ENCODE measurements at places on chromosomes 5 and 9.

DNA sequence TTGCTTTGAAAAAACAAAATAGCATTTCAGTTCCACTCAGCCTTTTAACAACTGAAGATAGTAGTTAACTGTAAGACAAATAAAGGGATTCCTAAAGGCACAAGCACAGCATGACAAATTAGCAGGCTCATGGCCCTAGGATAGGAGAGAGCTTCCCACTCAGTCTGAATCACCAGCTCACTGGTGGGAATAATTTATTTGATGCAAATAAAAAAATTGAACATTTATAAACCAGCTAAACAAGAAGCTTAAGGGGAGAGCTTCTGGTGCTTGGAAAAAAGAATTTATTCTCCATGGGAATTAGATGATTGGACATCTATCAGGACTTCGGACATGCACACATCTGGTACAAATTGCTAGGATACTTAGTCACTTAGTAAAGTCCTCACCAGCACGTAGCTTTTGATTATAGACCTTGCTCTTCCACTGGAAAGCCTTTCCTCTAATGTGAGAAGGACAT, 294.1 kb upstream of the TNC start:
- no peak for DNase-seq

DNA sequence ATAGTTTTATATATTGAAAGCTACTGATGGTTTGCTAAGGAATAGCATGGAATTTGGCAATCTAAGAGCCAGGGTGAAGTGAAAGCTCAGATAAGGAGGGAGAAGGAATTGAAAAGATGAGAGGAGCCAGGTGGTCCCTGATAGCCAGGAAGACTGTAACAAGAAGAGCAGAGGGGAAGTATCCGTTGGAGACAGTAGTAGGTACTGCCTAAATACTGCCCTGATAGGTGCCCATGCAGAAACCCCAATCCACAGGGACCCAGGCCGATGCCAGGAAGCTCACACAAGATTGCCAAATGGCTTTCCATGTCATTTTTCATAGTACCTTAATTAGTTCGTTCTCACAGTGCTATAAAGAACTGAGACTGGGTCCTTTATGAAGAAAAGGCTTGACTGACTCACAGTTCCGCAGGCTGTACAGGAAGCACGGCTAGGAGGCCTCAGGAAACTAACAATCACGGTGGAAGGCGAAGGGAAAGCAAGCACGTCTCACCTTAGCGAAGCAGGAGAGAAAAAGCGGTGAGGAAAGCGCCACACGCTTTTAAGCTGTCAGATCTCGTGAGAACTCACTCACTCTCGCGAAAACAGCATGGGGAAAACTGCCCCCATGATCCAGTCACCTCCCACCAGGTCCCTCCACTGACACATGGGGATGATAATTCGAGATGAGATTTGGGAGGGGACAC, 13.0 kb downstream of the ACTL7B start:
- no peak for DNase-seq

- DNase-seq = no peak
Measured at GRCh38 chr5:179568721-179569120, 18.4 kb downstream of the RUFY1 start.

DNA sequence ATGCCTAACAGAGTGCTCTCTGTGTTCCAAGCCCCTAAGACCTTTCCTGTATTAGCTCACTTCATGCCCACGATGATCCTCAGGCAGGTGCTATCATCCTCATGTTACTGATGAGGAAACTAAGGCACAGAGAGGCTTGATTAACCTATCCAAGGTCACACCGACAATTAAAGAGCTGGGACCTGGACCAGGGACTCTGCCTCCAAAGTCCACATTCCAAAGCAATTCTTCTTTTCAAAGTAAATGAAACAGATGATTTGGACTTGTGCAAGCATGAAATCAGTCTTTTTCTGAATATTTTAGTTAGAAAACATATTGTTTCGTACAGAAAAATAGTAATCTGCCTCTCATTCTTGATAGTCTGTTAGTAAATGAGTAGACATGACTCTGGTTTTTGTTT, 18.1 kb upstream of the RASEF start:
- DNase-seq = no peak

DNA sequence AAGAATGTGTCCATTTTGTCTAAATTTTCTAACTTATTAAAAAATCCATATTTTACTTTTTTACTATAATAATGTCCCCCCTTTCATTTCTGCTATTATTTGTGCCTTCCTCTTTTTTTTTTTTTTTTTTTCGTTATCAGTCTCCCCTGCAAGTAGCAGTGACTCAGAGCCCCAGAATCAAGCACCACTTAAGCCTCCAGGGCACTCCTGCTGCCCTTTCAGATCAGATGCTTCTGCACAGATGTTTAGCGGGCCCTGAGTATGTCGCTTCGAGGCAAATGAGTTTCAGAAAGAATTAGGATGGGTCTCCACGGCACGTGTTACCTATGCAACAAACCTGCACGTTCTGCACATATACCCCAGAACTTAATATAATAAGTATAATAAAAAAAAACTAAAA, 11.7 kb downstream of the MED7 start:
- no peak for DNase-seq
